Stimulated activated naive B cell treated with anti-CD40 and anti-IgM and Interleukin-4, amounts not matched to agents 10 μg/mL and 1 μg/mL and 100 μg/mL, for 72 hours (primary cell): ENCODE measurements at places on chromosomes 3 and 15.

DNA sequence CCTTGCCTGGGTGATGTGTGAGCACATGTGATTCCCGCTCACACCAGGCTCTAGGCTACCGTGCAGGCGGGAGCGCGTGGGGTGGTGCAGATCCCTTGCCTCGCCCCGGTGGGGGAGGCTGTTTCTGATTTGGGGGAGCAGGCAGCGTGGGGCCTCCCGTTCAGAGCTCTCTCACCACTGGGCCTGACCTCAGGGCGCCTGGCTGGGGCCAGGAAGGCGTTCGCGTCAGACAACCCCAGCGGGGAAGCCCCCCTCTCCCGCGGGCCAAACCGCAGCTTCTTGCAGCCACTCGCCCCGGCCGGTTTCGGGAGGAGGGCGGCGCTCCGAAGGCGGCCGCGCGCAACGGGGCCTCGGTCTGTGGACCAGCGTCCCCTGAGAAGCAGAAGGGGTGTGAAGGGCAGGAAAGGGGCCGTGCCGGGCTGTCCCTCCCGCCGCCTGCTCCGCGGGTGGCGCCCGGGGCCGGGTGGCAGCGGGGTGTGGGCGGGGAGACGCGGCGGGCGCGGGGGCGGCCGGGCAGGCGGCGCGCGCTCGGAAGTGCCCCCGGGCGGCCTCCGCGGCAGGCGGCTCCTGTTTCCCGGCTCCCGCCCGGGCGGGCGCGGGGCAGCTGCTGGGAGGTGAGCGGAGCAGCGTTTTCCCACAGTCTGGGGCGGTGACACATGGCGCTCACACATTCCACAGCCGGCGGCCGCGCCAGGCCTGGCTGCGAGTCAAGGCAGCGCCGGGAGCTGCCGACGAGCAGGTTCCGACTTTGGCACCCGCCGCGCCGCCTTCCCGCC lies 65.1 kb upstream of the HES1 start:
- DNase-seq: peak; percentile 97

- DNase-seq: no peak
Observed at GRCh38 chr15:63893866-63894661, 60.3 kb upstream of the HERC1 start.

GRCh38 chr15:71712182-71712581 lies 98.2 kb upstream of the NR2E3 start:
- DNase-seq: no peak

GRCh38 chr3:156303001-156303707 lies 182.8 kb downstream of the KCNAB1 start:
- no peak for DNase-seq

DNA sequence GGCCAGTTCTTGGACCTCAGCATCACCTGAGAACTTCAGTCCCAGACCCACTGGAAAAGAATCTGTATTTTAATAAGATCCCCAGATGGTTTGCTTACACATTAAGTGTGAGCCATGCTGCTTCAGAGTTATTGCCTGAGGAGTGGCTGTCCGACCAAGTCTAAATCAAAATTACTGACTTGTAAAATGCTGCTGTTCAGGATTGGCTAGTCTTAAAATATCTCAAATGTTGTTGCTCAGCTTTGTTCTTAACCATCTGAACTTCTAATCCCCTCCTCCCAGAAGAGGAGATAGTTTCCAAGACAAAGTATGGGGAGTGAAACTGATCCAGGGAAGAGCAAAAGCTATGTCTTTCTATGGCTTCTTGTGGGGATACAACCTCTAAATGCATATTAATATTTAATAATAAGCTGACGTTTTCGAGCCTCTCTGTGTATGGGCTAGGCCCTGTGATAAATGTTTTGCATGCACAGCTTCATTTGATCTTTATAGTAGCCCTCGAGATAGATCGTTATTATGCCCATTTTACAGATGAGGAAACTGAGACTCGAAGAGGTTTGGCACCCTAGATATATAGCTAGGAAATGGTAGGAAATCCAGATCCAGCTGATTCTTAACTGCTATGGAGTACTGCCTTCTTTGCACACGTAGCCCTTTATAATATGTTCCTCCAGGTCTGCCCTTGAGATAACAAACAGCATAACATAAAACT lies 52.2 kb downstream of the DNASE1L3 start:
- no peak for DNase-seq

GRCh38 chr3:96449346-96449745 lies 365.0 kb upstream of the EPHA6 start:
- DNase-seq: no peak

- DNase-seq: peak; percentile 39
Observed at GRCh38 chr3:177419904-177420601, 222.8 kb upstream of the TBL1XR1 start.

- no peak for DNase-seq
Observed at GRCh38 chr15:93047621-93048425, 41.2 kb downstream of the RGMA start.

DNA sequence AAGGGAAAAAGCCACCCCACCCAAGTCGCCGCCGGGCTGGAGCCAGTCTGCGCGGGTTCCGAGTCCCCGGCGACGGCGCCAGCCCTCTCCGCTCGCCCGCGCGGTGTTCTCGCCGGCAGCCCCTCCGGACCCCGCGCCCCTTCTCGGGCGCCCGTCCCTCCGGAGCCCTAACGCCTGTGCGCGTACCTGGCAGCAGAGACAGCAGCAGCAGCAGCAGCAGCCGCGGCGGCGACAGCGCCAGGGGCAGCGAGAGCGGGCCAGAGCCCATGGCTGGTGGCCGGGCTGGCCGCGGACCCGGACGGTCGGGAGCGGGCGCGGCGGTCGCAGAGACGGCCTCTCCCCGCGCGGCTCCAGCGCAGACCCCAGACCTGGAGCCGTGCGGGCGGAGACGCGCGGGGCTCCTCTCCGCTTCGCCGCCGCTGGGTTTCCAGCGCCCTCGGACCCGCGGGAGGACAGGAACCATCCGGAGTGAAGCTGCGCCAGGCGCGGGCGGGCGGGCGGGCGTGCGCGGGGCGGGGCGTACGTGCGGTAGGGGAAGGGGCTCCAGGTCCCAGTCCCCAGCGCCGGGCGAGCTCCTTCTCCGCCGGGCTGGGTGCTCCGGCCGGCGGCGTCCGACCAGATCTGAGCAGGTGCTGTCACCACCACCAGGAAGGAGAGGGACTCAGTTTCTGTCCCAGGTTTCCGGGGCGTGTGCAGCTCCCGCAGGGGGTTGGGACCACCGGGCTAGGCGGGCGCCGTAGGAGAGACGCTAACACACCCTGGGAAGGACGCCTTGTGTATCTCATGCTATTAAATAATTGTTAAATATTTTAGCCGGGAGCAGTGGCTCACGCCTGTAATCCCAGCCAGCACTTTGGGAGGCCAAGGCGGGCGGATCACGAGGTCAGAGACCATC lies at the start of gene CHRNA3:
TSS of gene CHRNA3 (minus strand) at position 470 of the 895 bp plus-strand sequence. CDS start at position 268, 202 bp downstream.
- DNase-seq: no peak

DNA sequence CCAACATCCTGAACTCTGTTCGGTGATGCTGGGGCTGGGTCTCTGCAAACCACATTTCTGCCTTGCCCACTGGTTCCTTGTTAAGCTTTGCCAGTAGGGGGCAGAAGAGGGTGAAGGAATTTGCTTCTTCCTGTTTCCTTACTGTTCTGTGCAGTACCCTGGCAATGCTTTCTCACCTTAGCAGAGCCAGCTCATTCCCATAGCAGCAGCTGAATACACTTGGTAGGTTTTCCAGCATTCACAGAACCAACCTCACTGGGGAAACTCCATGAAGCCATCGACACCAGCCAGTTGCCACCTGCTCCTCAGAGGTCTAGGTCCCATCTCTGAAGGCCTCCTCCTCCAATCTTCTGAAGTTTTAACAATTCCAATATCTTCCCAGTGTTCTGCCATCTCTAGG lies 308.4 kb downstream of the PDCD6IP start:
- DNase-seq: peak; percentile 9

DNA sequence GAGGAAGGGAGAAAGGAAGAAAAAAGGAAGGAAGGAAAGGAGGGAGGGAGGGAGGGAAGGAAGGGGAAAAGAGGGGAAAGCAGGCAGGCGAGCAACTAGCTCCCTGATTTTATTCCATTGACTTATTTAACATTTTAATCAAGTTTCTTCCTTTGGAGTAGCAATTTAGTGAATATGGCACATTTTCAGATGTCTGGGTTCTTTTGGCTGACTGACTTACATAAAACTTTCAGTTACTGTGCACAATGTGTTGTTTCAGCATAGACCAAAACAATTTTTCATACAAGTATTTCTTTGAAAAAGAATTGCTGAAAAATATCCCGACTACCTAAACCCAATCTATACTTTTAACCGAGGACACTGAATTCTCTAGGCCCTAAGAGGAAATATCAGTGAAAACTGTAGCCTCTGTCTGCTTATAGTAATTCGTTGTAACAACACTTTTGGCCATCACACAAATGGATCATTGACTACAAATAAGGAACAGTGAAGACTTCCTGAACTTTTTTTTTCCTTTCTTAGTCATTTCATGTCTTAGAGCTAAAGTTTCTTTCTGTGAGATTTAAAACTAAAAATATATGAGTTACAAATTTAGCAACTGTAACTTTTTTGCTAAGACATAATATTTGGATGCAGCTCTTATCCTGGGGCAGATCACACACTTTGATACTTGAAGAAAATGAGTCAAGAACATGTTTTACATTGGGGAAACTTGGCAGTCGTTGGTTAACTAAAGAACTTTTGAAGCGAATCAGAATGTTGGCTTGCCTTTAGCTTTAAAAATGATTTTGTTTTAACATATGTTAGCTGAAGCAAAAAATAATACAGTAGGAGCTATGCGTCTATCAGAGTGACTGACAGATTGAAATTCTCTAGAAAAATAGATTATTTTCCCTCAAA lies 79.6 kb downstream of the SOX2 start:
- DNase-seq: no peak

DNA sequence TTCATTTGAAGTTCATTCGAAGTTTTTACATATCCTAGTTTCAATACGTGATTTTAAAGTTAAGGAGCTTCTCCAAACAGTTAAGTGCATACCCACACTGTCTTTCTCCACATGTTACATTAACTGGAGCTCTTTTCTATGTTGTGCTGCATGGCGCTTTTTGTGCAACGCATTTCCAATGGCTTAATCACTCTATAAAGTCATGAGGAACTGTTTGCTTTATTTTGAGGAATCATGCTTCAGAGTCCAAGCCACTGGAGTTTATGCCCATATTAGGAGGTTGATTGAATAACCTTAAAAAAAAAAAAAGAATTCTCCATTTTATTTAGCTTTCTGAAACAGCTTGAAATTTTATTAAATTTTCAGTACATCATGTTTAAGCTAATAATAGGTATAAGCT lies 109.4 kb upstream of the MBNL1 start:
- no peak for DNase-seq

DNA sequence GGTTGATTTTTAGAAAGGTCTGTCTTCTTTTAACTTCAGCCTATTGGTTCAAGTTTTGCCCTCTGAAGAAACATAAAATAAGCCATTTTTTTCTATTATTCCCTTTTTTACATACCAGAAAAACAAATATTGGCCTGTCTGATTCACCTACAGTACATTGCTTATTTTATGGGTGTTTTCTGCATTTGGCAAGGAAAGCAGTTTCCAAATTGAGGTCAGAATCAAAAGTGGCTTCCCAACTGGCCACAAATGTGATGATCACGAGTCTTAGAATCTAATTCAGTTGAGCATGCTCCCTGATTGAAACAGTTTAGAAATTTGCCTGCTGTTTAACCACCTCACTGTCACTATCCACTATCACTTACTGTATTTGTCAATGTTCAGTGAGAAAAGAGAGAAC lies 106.9 kb upstream of the CHMP2B start:
- no peak for DNase-seq

- no peak for DNase-seq
Observed at GRCh38 chr15:90642464-90643300, 74.5 kb upstream of the BLM start.

GRCh38 chr3:152257563-152258035 lies 11.1 kb upstream of the MBNL1 start:
- no peak for DNase-seq

- no peak for DNase-seq
Observed at GRCh38 chr3:99713440-99713839, 75.0 kb downstream of the COL8A1 start.

DNA sequence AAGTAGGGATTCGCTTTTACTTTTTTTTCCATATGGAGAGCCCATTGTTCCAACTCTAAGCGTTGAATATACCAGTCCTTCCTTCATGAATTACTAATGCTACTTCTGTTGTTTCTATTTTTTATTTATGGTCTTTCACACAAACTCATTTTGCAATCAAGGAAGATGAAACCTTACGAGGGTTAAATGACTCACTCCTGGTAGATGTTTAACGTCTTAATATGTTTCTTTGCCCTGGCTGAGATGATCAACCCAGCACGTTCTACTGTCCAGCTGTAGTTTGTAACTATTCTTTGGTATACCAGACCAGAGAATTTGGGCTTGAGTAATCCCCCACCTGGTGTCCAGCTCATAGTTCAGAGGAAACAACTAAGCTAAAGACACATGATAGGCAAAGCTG lies 23.1 kb downstream of the CDCP1 start:
- DNase-seq: no peak

GRCh38 chr15:83567318-83567717 lies 86.6 kb upstream of the ADAMTSL3 start:
- DNase-seq: no peak

- DNase-seq: no peak
Observed at GRCh38 chr3:46895761-46896160, 18.2 kb downstream of the PTH1R start.

GRCh38 chr15:57914350-57915055 lies 151.0 kb downstream of the ALDH1A2 start:
- no peak for DNase-seq

DNA sequence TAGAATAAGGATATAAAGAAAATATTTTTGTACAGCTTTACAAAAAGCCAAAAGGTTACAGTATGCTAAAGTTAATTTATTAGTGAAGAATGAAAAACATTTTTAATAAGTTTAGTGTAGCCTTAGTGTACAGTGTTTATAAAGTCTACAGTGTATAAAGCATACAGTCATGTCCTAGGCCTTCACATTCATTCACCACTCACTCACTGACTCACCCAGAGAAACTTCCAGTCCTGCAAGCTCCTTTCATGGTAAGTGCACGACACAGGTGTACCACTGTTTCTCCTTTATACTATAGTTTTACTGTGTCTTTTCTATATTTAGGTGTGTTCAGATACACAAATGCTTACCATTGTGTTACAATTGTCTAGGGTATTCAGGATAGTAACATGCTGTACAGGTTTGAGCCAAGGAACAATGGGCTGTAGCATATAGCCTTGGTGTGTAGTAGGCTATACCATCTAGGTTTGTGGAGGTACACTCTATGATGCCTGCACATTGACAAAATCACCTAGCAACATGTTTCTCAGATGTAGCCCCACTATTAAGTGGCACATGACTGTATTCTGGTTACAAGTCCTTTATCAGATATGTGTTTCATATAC lies 197.1 kb upstream of the KBTBD8 start:
- no peak for DNase-seq

GRCh38 chr15:76772776-76773175 lies 132.4 kb downstream of the SCAPER start:
- no peak for DNase-seq
